Airway epithelial cell (primary cell): ENCODE measurements at places on chromosomes 3 and 15. TPM values are rescaled to one million over a fixed set of nuclear protein-coding genes. Genes with fewer than 3 reads are reported as not detected.

GHSR gene
- not detected in 2 replicates for total RNA-seq

ZDHHC19 gene
- not detected in 2 replicates for total RNA-seq

GRIP2 gene
- total RNA-seq = 0.28 TPM in 1 of 2 replicates, not detected in the other

UROC1 gene
- not detected in 2 replicates for total RNA-seq
